AG09319 (cell line): ENCODE measurements at places on chromosomes 11 and 22.
A peak's percentile ranks its signal among the peaks of the same experiment; 100 is the strongest.

- DNase-seq = peak; percentile 49
These were observed 11.5 kb downstream of the YPEL4 start for GRCh38 chr11:57638005-57638781.

GRCh38 chr22:22182218-22182989 is 62.2 kb upstream of the VPREB1 start:
- no peak for DNase-seq

DNA sequence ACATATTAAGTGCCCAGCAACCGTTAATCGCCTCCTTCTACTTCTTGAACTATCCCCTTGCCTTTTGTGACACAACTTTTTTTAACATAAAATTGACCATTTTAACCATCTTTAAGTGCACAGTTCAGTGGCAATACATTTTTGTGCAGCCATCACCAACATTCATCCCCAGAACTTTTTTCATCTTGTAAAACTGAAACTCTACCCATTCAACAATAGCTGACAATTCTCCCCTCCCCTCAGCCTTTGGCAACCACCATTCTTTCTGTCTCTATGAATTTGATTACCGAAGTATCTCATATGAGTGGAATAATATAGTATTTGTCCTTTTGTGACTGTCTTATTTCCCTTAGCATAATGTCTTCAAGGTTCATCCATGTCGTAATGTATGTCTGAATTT is 66.0 kb downstream of the MICAL2 start:
- DNase-seq = no peak

DNA sequence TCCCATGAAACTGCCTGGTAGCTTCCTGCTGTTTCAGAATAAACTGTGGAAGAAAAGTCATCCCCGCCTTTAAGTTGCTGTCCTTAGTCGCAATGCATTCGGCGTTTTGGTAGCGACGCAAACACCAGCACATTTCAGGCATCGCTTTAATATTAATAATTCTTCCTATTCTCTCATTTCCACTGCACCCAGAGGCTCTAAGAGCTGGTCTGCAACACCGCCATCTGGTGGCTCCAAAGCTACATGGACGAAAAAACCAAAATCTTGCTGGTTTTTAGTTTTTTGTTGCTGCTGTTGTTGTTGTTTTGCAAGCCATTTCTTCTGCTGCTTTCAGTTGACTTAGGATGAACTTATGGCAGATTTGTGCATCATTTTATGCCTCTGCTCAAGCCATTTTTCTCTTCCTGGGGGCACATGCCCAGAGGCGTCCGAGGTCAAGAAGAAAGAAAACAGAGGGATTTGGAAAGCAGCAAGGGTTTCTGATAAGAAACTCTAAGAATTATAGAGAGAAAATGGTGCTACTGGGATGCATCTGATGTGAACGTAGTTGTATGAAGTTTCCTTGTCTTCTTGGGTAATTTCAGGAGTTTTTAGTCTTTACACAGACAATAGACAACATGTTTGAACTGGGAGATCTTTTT is 345.4 kb upstream of the KIRREL3 start:
- DNase-seq = no peak

DNA sequence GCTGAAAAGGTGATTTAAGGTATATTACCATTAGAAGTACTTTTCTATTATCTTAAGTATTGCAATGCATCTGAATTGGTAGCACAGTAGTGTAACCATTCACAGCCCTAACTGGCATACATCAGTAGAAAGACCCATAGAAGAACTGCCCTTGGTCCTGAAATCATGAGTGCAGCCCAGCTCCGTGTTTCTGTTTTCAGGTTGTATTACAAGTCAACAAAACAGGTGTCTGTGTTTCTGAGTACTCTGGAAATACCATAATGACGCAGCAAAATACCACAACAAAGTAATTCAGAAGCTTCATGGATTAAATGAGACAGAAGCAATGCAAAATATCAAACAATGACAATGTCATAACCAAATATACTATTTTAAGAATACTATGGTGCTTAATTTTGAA is 226.3 kb downstream of the OPCML start:
- no peak for DNase-seq

DNA sequence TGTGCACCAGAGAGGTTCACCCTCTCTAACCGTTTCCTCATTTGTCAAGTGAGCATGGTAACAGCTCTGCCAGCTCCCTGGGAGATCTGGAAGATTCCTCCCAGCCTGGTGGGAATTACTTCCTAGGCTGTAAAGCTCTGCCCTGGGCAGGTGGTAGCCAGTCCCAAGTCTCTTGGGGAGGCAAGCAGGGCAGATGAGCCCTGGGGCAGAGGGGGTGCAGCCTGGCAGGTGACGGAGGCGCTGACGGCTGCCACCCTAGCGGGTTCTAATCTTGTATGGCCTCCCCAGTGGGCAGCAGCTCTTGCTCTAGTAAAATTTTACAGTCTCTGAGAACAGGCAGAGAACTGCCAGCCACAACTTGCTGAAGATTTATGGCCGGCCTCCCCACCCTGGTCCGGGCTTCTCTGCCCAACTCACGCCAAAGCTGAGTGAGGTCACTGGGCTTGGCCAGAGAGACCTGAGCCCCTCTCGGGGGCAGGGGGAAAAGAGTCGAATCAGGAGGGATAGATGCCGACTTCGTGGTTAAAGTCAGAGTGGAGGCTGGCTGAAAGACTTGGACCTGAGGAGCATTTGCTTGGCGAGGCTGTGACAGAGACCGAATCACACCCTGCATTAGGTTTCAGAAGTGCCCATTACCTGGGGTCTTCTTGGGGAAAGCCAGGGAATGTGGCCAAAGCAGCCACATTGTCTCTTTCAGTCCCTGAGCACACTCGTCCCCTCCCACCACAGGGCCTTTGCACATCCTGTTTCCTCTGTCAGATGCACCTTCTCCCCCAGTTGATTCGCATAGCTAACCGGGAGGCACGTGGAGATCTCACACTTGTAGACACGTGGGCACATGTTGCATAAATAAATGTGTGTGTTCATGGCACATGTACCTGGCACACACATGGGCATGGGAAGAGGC is 188.2 kb downstream of the MN1 start:
- no peak for DNase-seq

DNA sequence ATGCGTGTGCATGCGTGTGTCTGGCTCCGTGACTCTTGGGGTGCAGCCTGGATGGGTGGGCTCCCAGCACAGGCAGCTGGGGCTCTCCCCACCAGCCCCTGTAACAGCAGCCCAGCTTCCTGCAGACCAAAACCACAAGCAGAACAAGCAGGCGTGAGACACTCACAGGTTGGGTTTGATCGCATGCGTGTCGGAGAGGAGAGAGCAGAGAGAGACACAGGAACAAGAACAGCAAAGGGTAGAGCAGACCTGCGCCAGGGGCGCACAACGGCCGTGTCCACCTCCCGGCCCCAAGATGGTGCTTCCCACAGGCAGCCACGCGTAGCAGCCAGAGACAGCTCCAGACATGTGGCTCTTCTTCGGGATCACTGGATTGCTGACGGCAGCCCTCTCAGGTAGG is at the start of gene CD6:
Gene CD6, plus strand, starts transcription at position 161 of the 400 bp plus-strand sequence. Its CDS starts 186 bp downstream, at position 347.
- DNase-seq = no peak

DNA sequence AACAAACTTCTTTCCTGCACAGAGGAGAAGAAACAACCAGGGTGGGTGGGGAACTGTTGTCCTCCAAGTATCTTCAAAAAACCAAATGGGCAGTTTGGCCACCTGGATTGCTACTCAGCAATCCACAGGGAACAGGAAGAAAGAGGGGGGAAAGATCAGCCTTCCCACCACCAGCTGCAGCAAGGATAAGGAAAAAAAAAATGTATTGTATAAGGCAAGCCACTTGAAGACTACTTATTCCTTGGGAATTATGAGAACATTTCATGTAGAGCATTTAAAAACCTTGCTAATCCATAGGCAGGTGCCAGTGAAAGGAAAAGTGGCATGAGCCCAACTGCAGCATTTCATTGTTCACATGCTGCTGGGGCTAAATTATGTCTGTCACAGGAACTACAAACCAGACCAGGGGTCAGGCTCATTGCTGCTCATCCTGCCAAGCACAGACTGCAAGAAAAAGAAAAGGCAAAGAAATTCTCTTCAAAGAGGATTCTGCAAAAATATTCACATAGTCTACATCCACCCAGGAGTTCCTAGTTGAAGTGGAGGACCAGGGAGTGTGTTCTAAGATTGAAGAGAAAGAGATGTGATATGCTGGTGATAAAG is 2.2 kb downstream of the RAB30 start:
- DNase-seq = no peak

GRCh38 chr11:28799316-28799715 is 691.1 kb downstream of the METTL15 start:
- no peak for DNase-seq

DNA sequence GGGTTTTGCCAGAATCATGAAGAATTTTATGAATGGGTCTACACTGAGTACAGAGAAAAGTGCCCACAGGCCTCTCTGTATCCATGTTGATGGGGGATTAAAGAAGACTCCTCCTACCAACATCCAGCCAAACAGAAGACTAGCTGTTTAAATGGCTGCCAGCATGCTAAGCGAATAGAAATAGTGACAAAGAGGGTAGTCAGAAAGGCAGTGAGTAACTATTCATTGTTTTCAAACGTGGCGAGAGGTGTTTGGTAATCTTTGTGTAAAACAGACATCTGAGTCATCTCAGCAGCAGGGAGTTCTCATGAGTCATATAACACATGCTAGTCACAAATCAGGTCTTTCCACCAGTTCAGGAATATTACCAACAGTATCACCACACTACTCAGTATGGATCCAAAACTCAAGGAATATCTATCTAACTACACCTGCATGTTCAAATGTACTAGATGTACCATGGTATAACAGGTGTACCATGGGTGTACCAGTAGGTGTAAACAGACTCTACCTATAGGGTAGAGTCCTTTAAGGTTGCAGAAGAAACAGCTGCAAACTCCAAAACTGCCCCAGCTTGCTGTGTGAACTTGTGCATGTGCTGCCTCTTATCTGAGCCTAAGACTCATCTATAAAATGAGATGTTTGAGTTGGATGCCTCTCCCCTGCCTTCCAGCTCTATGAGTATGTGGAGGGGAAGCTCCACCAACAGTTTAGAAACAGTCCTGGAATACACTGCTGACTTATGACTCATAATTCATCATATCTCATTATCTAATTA is 82.0 kb downstream of the SLC1A2 start:
- peak; percentile 85 for DNase-seq

DNA sequence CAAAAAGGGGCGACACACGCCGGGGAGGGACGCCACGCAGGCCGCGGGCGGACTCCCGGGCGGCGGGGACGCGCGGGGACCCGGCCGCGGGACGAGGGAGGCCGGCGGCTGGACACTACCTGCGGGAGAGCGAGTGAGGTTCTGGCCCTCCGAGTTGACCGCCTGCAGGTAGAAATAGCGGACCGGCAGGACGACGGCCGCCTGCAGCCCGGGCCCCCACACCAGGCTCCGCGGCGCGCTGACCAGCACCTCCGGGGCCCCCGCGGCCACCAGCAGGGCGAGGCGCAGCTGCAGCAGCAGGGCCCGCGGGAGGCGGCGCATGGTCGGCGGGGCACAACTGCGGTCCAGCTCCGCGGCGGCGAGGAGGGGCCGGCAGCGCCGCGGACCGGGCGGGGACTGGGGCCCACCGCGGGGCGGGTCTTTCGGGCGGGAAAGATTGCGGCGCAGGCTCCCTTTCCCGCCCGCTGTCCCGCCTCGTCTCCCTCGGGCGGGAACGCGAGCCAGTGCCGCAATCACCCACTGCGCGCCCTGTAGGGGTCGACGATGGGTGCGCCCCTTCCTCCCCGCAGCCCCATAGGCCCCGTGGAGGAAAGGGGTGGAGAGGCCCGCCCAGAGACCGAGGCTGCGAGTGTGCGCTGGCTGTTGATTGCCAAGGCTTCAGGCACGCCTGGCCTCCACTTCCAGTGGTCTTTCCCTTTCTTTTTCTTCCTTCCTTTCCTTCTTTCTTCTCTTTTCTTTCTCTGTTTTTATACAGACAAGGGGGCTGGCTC is at the start of gene POGLUT3:
Gene POGLUT3, minus strand, starts transcription at position 339 of the 770 bp plus-strand sequence. Its CDS starts 18 bp downstream, at position 321.
- DNase-seq = no peak

DNA sequence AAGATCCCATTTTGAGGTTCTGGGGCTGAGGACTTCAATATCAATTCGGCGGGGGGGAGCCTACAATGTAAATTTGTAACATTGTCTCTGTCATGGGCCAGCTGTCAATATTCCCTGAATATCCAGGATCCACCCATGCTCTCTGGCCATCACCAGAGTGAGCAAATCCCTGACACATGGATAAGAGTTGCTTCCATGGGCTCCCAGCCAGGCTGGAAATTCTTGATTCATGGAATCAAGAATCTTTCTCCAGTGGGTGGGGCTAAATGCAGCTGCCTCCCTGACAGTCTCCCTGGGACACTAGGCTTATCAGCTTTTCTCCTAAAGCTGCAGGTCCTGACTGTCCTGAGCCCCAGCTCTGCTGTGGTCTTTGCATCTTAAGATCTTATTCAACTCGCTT is 86.9 kb upstream of the IGLL5 start:
- no peak for DNase-seq

DNA sequence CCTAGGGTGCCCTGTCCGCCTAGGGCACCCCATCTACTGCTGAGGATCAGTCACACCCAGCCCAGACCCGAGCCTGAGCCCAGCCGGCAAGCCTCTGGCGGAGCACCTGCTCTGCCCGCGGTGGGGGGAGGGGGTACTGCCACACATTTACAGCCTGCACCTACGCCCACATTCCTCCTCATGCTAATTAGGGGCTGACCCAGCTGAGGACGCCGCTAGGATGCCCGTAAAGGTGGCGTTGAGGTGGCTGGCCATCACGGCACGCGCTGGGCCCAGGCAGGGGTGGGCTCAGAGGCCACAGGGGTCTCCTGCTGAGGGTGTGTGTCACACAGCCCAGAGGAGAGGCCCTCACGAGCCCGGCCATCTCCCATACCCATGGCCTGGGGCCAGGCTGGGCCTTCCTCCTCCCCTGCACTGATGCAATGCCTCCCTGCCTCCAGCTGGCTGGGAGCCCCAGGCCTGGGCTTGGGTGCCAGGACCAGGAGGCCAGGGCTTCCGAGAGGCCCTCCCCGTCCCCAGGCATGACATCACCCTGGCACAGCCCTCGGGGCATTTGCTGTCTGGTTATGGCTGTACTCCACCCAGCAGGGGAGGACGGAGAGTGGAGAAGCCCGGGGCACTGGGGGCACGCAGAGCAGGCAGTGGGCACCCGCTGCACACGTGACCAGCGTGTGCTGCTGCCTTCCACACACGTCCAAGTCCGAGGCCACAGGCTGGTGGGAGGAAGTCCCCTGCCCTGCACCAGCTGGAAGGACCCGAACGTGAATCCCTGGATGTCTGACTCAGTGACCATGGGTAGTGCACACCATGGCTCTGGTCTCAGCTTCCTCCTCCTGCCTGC is 12.7 kb downstream of the DUSP8 start:
- peak; percentile 53 for DNase-seq

GRCh38 chr22:19877626-19878339 is 23.1 kb upstream of the GNB1L start:
- DNase-seq = no peak

- no peak for DNase-seq
These were observed 364.0 kb downstream of the CASP12 start for GRCh38 chr11:104534278-104534677.

DNA sequence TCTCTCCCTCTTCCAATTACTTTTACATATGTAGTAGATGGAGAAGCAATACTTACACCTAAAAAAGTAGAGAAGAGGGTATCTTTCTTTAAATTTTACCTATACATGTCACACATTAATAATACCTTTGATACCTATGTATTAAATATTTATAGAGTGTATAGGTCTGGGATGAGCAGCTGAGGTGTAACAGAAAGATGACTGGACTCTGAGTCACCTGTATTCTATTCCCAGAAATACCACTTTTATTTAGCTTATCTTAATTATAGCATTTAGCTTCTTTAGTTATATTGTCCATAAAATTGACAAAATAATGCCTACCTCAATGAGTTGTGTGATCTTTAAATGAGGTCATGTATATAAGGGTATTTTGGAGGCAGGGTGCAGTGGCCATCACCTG is 30.6 kb upstream of the YAP1 start:
- no peak for DNase-seq
